ENCODE measurements at places on chromosomes 1 and 21.

GRCh38 chr1:150876119-150876454 lies 312 bp downstream of the ARNT start:
- DNase-seq, result no peak

DNA sequence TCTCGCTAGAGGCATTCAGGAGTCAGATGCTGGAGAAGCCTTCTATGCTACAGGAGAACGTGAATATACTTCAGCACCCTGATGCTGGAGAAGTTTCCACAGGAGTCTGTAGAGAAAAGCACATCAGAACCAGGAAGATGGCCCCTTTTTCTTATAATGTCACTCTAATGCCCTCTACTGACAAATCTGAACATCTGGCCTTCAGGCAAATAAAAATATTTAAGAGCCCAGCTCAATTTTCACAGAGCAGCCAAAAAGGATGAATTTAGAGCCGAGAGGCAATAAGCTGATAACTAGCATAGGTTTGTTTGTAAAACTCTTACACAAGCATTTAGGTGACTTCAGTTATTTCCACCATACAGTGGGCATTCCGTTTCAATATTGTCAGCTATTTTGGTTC lies 3.8 kb upstream of the RRP15 start:
- no peak for DNase-seq

DNA sequence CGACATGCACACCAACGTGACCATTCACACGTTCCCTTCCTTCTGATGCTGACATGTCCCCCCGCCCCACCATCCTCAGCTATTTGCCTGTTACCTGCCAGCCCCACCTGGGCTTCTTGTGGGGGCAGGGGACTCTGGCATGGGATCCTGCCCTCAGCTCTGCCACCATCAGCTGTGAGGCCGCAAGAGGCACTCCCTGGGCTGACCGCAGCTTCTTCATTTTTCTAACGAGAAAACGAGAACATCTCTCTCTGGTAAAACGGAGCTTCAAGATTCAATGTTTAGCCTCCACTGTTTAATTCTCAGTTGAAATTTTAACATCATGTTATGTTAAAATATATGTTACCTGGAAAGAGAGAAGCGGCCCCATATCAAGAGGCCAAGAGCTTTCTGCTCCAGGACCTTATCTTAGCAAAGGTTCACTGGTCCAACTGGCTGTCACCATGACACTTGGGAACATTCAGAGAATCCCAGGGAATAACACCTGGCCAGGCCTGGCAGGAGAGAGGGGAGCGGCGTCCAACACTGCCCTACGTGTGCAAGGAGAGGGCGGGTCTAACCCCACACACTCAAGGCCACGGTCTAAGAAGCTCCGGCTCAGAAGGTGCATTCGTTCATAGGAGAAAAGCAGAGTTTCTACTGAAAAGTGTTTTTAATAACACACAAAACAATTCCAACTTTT lies 51.3 kb downstream of the HLCS start:
- no peak for DNase-seq

GRCh38 chr1:200369706-200370105 lies 40.1 kb downstream of the ZNF281 start:
- no peak for DNase-seq

DNA sequence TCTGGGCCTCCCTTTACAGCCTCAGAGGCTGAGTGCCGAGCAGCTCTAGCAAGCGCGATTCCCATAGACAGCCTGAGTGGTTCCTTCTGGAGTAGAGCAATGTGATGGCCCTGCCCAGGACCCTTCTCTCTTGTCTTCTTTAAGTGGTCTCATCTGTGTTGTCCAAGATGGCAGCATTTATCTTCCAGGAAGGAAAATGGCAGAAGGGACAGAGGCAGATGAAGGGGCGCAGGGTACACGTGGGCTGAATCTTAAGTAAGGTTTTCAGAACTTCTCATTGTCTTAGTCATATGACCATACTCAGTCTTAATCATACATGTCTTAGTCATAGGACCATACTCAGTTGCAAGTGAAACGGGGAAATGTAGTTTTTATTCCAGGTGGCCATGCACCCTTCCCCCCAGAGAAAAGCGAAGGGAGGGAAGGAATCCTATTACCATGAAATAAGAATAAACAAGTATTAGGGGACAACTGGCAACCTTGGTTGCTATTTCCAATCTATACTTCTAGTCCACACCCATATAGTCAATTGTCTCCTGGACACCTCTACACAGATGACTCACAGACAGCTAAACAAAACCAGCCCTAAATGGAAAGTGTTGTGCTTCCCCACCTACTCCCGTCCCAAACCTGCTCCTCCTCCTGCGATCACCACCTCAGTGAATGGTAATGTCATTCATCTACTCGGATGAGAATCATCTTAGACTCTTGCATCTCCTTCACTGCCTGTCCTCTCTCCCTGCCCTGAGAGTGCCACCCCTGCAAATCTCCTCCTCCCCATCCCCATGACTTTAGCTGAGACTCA lies 13.3 kb downstream of the OVAAL start:
- no peak for DNase-seq

GRCh38 chr1:178510155-178510554 lies 2.8 kb upstream of the TEX35 start:
- no peak for DNase-seq

GRCh38 chr1:6386371-6386949 lies 7.1 kb downstream of the ACOT7 start:
- no peak for DNase-seq

DNA sequence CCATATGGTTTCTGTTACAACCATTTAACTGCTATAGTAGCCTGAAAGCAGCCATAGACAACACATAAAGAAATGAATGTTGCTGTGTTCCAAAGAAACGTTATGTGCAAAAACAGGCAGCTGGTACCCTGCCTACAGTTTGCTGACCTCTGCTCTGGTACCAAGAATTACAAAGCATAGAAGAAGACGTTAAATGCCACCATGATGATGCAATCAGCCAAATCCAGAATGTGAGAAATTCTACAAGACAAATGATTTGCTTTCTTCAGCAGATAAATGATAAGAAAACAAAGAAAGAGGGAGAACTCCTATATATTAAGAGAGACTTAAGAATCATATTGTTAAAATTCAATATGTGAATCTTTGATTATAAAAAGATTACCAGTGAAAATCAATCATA lies 97.8 kb upstream of the PDE4B start:
- no peak for DNase-seq

DNA sequence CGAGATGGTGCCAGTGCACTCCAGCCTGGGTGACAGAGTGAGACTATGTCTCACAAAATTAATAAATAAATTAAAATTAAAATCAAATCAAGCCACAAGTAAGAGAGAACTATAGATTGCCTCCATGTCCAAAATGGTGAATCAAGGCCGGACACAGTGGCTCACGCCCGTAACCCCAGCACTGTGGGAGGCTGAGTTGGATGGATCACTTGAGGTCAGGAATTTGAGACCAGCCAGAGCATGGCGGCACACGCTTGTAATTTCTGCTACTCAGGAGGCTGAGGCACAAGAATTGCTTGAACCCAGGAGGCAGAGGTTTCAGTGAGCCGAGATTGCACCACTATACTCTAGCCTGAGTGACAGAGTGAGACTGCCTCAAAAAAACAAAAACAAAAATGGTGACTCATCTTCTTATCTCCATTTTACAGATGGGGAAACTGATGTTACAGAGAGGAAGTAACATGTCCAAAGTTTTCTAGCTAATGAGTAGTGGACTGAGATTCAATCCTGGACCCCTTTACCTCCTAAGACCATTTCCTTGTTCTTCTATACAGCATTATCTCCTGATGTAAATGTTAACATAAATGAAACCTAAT lies 99.0 kb upstream of the HNRNPU start:
- DNase-seq, result no peak

GRCh38 chr1:45953934-45954847 lies 150.8 kb downstream of the MAST2 start:
- DNase-seq, result no peak

DNA sequence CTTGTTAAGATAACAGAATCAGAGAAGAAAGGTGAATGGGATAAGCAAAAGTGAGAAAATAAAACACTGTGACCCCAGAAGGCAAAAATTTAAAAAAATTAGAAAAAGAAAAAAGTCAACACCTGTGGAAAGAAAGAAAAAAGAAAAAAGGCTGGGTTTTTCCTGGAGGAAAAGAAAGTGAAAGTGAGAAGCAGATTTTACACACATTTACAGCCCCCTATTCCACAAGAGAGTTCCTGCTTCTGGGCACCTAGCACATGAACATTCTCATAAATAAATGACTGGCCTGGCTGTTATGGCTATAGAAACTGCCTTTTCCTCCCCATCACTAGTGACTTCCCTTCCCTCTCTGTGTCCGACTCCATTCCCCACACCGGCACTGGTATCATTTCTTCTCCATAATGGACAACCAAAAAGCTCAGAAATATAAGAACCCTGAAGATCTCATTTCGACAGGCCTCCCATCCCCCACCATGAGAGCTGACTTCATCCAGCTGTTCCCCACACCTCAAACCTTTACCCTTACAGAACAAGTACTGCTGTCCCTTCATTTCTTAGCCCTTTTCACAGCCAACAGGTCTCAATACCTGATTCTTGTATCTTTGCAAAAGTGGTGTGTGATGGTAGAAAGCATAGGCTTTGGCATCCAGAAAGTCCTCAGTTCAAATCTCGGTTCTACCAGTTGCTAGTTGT lies 12.6 kb downstream of the MTF1 start:
- DNase-seq, result no peak

DNA sequence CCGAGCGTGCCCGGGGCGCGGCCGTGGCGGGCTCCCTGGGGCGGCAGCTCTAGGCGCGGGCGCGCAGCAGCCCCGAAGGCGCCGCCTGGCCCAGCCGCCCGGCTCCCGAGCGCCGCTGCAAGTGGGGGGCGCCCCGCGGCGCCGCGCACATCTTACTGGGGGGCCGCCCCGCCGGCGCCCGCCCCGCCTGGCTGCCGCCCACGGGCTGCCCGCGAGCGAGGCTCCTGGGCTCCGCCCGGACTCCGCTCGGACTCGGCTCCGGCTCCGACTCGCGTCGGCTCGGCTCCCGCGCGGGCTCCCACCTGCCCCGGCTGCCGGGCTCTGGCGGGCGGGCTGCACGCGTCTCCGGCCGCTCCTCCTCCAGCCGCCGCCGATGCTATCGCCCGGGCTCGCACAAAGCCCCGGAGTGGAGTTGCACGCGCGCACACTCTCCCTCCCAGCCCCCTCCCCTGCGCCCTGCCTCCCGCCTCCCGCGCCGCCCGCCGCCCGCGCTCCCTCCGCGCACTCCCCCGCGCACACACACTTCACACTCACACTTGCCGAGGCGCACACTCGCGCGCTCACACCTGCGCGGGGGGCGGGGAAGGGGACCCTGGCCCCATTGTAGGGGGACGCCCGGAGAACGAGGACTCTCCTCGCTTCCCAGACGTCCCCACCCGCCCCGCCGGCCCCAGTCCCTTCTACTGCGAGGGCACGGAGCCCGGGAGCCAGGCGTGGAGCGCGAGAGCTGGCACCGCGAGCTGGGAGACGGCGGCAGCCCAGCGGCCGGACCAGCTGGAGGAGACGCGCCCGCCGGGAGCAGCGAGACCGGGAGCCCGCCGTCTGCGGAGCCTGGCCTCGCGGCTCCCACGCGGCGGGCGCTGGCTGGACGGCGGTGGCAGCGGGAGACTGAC lies at the start of gene GRIK3:
GRIK3 (minus strand) TSS at position 395 of the 893 bp plus-strand sequence. CDS start 407 bp downstream, outside the sequence.
- no peak for DNase-seq

GRCh38 chr1:248736977-248737376 lies 18.6 kb downstream of the LYPD8 start:
- no peak for DNase-seq

GRCh38 chr1:182061594-182061993 lies at the start of gene ZNF648:
ZNF648 (minus strand) TSS chr1:182061712; CDS start chr1:182058010, 3,702 bp downstream.
- no peak for DNase-seq

DNA sequence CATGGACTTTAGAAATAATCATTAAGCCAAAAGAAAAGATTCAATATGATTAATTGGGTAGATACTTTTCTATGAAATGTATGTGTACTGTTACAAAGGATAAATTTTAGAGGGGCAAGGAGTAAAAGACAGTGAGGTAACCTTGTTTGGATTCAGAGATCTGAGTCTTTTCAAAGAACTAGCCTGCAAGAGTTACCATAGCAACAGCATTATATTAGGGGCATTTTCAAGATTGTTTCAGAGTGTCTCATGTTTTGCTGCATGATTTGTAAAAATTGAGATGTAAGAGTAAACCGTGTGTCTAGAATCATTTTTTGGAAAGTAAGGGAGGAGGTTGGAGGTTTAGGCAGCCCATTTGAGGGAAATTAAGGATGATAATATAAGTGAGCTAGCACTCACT lies 70.6 kb upstream of the KIAA1614 start:
- DNase-seq, result no peak

GRCh38 chr1:156807627-156808026 lies 9.0 kb downstream of the SH2D2A start:
- no peak for DNase-seq

DNA sequence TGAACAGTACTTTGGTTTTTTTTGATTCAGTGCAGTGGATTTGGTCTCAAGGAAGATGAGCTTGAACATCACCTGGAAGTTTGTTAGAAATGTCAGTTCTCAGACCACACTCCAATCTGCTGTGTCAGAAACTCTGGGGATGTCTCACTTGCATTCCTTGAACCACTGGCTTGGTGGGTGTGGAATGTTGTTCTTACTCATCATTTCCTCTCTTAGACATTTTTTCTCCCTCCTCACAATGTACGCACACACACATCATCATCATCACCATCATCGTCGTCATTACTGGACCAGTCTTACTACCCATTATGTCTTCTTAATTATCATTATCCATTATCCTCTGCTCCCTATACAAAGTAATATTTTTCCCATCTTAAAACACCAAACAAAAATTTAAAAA lies 91.9 kb upstream of the KCNK2 start:
- no peak for DNase-seq

GRCh38 chr21:38136201-38136600 lies 120.6 kb upstream of the KCNJ15 start:
- DNase-seq, result no peak
